Activated CD8-positive, alpha-beta memory T cell treated with anti-CD3 and anti-CD28 coated beads for 4 hours (primary cell): ENCODE measurements at places on chromosomes 5 and 9.

DNA sequence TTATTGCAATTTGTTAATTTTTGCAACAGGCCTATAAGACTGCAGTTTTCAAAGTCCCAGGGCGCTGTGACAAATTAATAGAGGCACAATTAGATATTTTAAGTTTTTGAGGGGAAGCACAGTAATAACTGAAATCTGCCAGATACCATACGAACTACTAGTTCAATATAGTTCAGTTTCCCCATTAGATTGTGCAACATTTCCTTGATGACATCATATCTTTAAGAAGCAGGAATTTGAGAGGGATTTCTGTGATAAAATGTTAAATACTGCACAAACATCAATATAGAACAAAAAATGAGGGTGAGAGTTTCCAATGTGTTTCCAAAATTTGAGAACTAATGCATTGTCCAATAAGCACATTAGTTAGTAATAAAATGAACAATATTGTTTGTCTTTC lies 56.7 kb upstream of the GRIN3A start:
- DNase-seq: no peak

GRCh38 chr5:55320571-55320970 lies 12.8 kb downstream of the MTREX start:
- DNase-seq: no peak

DNA sequence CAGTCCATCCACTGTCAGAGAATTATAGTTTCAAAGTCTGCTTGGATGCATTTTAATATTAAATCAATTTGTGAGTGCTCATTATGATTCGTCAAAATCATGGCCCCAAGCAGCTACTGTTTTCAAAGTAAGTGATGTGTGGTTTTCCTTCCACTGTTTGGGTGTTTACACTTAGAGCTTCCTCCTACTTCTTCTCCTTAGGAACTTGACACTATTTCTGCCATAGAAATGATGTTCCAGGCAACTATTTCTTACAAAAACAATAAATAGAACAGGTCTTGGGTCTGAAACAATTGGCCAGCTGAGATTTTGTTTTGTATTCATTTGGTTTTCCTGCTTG lies 132.8 kb upstream of the RAI14 start:
- DNase-seq: no peak

GRCh38 chr9:87659534-87660419 lies 66.1 kb upstream of the CTSL start:
- no peak for DNase-seq

DNA sequence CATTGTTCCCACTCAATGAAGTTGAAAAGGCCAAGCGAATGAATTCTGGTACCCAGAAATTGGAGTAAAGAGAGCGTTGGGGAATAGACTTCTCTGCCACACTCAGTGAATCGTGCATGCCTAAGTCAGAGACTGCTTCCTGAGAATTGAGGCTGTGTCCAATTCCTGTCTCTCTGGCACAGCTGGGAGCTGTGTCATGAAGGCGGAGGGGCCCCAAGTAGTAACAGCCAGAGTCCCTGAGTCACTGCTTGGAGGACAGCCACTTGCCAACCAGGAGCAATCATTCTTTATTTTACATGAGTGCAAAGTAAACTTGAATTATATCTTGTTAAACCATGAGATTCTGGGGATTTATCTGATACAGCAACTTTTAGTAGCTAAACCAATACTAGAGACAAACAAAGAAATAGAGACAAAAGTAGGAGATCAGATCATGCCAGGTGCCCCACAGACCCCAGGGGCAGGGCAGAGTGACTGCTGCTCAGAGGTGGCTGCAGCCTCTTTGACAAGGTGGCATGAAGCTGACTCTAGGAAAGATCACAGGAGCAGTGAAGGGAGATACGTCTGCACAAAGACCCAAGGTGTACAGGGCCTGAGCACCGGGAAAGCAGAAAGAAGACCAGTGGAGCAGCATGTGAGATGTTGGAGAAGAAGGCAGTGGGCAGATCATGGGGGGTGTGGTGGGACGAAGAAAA lies 246.0 kb downstream of the GADD45G start:
- no peak for DNase-seq
